Ureter (tissue), 1 donor: ENCODE measurements at places on chromosomes 7 and 10. TPM values are rescaled to one million over a fixed set of nuclear protein-coding genes. Genes with fewer than 3 reads are reported as not detected.

DNA sequence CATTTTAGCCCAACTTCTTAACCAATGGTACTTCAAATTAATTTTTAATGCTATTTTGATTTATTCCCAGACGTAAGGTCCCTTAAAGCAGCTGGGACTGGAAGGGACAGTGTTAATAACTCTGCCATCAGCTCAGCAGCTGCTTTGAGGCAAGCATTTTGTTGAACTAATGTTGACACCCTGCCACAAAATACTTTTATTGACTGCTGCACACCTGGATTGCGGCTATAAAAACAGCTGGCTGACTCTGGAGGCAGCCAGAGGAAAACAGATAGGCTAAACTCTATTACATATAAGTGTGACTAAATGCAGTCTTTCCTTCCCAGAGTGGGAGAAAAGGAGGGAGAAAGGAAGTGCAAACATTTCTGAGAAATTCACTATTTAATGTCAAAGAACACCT is 77.6 kb downstream of the ETV1 start:
- no peak for DNase-seq

DNA sequence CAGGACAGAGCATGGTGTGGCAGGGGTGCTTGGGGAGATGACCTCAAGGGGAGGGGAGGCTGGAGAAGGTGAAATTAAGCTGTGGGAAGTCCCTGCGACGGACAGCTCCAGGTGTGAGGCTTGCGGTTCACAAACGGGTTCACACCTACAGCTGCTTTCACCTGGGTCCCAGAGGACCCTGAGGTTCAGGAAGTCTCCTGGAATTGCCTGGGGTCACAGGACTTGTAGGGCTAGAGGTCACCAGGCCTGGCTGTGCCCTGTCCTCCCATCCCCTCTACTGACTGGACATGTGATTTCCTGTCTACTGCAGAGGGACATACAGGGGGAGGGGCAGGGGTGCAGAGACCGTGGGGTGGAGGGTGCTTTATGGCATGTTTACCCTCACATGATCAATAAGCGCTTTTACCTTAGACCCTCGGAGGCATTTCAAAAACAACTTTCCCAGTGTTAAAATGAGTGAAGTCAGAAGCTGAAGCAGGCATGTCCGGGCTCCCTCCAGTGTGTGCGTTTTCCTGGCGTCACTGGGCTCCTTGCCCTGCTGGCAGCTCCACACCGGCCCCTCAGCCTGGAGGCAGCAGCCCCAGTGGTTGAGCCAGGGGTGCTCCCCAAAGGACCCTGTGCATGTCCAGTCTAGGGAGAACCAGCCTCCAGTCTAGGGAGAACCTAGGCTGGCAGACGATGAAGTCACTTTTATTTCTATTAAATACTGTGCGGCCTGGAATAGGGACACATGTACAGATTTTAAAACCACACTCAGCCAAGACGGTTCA is 66.6 kb upstream of the IGFBP3 start:
- DNase-seq = no peak

- DNase-seq = no peak
These were observed 132.1 kb downstream of the KLF6 start for GRCh38 chr10:3652886-3653285.

- no peak for DNase-seq
These were observed 174.5 kb upstream of the HDAC9 start for GRCh38 chr7:18320971-18321567.

- DNase-seq = no peak
These were observed 594.9 kb downstream of the LRMDA start for GRCh38 chr10:76026176-76026771.

- no peak for DNase-seq
These were observed 68.9 kb upstream of the CARD11 start for GRCh38 chr7:3112479-3113134.

- DNase-seq = no peak
These were observed 155.4 kb downstream of the DIP2C start for GRCh38 chr10:534047-534566.

The TES gene
- total RNA-seq = 74.3 TPM

The ZNF239 gene
- total RNA-seq = 14.6 TPM

The FFAR4 gene
- total RNA-seq = 0.13 TPM

The HERPUD2 gene
- 36.8 TPM for total RNA-seq

The HTR7 gene
- total RNA-seq = 0.65 TPM
